ENCODE measurements at places on chromosomes 13 and 19.

GRCh38 chr19:56377105-56377924, 16.0 kb downstream of the ZNF582 start:
- no peak for DNase-seq

DNA sequence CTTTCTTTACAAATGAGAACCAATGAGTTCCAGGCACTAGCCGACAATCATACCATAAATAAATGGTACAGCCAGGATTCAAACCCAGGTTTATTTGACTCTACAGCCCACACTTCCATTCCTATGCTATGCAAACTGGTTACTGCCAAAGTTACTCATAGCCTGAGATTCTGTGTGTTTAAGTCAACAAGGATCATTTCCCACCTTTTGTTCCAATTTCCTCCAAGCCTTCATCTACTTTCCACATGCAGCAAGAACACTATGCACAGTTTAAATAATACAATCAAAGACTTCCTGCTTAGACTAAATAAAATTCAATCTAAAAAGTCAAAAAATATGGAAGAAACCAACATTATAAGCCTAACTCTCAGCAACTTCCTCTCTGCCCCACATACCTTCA, 59.2 kb upstream of the KLF12 start:
- DNase-seq, result no peak

- DNase-seq, result no peak
Observed at GRCh38 chr13:66855131-66855530, 375.0 kb downstream of the PCDH9 start.

DNA sequence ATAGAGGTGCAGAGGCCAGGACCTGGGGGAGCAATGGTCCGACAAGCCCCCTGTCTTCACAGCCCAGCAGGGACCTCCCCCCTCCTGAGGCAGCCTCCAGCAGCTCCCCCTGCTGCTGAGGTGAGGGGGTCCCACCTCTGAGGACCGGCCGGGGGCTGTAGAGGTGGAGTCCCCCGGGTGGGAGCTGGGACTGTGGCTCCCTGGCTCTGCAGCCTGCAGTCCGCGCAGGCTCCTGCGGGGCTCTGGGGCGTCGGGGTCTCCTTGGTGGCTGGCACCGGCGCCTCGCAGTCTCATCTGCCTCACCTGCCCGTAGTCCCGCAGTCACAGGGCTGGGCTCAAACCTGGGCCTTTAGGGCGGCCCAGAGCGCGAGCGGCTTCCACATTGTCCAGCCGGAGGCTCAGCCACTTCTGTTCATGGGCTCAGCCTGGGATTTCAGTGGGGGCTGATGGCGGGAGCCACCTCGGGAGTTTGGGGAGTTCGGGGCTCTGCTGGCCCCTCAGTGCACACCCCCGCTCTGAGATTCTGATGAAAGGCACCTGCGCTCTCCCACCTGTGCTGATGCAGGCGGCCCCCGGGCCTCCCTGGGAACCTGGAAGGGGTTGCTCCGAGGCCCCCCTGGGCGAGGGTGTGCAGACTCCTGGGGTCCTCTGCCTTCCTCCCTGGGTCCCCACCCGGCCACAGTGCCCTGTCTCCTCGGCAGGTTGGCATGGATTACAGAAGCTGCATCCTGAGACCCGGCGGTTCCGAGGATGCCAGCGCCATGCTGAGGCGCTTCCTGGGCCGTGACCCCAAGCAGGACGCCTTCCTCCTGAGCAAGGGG, 7.0 kb upstream of the ZNF554 start:
- DNase-seq, result no peak

GRCh38 chr13:63075126-63075525, 1659.5 kb upstream of the PCDH20 start:
- DNase-seq, result no peak

- DNase-seq, result peak; percentile 74
Observed at GRCh38 chr19:27793128-27793643, 1419.8 kb downstream of the UQCRFS1 start.

DNA sequence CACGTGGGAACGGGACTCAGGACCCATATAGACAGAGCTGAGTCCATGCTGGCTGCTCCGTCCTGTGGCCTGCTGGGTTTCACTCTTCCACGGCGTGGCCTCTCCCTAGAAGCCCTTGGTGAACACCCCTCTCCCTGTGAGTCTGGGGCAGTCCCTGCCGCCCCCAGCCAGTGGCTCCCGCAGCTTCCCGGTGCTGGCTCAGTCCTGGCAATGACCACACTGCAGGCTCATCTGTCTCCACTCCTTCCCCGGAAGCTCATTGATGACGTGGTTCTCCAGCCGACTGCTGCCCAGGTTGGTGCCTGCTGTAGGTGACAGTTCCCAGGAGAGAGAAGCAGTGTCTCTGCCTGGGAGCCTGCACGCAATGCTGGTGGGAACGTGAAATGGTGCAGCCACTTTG, 2.1 kb upstream of the TEX29 start:
- DNase-seq, result no peak

DNA sequence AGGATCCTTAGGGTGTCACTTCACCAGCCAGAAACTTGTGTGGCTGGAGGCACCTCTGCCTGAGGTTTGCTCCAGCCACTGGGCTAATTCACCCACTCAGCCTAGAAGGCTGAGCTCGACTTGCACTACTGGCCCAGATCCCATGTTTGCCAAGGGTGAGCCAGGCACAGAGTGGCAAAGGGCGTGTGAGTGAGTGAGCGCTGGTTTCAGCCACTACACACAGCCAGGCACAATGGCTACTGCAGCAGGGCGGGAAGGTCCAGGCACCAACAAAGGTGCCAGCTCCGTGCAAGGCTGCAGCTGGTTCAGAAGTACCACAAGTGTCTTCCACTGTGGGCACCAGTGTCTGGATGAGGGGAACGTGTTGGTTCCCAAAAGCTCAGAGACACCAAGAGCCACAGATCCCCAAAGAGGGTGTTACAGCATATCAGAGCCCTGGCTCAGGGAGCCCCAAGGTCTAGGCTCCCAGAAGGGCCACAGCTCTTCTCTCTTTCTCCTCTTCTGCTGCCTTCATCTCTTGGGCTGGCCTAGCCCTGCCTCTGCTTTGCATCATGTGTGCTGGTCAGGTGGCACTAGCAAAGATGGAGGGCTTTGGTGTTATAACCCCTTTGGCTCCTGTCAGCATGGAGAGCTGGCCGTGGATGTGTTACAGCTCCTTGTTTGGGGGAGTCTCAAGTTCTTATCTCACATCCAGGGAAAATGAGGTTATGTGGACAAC, 736.3 kb upstream of the KLHL1 start:
- no peak for DNase-seq

- DNase-seq, result peak; percentile 62
Observed at GRCh38 chr19:1512671-1513498, at the start of gene ADAMTSL5. TSS of gene ADAMTSL5 (minus strand) at chr19:1513019. CDS start at chr19:1510943, 2,076 bp downstream.

Measured in activated T-cell treated with anti-CD3 and anti-CD28 coated beads for 24 hours (primary cell).